NCI-H1694 (cell line): ENCODE measurements at places on chromosomes 6 and 20.

DNA sequence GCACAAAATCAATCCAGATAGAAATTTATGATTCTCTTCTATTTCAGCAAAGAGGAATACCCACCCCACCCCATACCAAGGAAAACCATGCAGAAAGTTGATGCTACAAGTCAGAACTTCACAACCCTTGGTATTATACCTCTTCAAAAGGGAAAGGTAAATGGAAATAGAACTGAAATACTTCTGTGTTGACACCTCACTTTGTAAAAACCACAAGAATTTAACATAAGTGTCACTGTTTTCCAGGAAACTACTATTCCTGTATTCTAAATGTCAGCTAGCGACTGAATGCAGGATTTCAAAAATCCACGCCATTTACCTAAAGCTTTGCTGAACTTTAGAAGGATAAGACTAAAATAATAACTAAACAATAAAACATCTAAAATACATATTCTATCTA lies 3.6 kb downstream of the CPNE1 start:
- no peak for DNase-seq

DNA sequence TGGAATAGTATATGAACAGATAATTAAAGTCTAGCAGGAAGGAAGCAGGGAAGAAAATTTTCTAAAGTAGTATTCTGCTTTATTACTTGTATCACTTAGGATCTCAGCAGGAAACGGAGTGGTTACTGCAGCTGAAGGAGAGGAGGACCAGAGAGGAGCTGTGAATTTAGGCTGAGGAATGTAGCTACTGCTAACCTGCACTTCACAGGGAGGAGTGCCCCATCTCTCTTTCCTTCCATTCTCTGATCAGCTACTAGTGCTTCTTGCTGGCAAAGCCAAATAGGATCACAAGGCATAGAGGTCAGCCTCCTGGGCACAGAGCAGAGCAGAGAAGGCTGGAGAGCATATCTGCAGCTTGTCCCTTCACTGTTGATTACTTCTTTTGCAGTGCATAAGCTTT lies 205.3 kb upstream of the ASCC3 start:
- DNase-seq, result no peak

- no peak for DNase-seq
Measured at GRCh38 chr20:44097521-44098255, 89.3 kb downstream of the JPH2 start.

DNA sequence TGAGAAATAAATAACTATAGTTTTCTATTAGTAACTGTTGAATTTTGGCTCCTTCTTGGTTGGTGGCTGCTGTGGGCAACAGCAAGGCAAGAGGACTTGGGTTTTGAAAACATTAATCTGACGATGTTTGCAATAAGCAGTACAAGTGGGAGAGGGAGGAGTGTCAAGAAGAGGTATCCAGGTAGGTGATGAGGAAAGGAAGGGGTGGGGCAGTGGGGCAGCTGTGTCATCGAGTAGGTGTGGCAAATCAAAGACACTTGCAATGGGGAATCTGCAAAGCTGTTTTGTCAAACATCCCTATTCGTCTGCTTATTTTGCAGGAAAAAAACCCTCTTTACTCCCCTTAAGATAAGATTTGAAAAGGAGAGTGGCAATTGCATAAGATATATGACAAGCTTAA lies 171.9 kb upstream of the MAP3K7 start:
- DNase-seq, result no peak

- no peak for DNase-seq
Measured at GRCh38 chr6:18596531-18596835, 209.3 kb downstream of the RNF144B start.

GRCh38 chr6:44621846-44622245 lies 234.3 kb downstream of the CDC5L start:
- DNase-seq, result no peak

- DNase-seq, result no peak
Measured at GRCh38 chr6:143761074-143761473, 82.1 kb upstream of the LTV1 start.

DNA sequence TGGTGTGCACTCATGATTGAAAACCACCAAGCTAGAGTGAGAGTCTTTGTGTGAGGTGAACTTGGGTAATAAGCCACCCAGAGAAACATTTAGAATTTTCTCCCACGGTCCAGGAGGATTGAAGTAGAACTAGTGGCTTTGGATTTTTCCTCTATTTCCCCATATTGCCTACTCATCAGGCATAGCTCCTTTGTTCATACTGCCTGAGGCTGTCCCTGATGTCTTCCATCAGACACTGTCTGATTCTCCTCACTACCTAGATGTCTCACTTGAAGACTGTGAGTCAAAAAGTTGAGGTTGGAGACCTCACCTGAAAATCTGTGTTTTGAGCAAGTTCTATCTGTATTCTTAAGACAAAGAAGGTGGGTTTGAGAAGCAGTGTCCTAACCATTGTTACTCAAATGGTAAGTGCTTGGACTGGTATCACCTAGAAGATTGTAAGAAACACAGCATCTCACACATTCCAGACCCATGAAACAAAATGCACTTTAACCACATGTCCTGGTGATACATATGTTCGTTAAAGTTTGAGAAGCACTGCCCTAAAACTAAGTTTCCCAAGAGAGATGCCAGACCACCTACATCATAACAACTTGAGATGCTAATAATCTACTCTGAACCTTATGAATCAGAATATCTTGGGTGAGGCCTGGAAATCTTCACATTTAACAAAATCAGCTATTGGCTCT lies 523.4 kb upstream of the BTBD3 start:
- DNase-seq, result no peak

DNA sequence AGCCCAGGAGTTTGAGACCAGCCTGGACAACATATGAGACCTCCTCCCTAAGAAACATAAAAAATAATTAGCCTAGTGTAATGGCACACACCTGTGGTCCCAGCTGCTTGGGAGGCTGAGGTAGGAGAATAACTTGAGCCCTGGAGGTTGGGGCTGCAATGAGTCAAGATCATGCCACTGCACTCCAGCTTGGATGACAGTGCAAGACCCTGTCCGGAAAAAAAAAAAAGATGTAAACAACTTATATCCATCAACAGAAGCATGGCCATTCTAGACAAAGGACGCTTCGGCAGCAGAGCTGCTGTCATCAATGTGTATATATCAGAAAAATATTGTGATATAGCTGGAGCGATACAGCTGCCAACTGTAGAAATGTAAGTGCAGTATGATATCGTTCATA lies 59.6 kb upstream of the ARID1B start:
- no peak for DNase-seq
